ENCODE measurements at places on chromosomes 6 and 20.

DNA sequence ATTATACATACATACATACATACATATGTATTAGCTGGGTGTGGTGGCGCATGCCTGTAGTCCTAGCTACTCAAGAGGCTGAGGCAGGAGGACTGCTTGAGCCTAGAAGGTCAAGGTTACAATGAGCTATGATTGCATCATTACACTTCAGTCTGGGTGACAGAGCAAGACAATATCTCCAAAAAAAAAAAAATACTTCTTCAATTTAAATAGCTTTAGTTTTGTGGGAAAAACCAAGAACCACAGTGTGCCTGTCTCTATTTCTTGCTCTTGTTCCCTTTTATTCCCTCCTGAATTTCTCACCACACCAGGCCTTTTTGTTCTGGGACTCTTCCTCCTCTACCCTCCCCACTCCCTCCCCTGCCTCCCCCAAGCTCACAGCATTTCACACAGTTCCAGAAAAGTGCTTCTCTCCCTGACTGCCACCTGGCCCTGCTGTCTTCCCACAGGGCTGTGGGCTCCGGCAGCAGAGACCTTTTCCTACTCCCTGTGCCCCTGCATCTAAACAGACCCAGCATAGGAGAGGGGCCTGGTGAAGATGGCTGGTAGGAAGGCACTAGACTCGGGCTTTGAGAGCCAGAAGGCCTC is 1.3 kb downstream of the C20orf203 start:
- DNase-seq, result no peak

- no peak for DNase-seq
These were observed 50.8 kb upstream of the MYLIP start for GRCh38 chr6:16078064-16078463.

- DNase-seq, result no peak
These were observed 14.8 kb upstream of the PCK1 start for GRCh38 chr20:57545927-57546662.

GRCh38 chr6:33344701-33345697 is 27.5 kb upstream of the ZBTB22 start:
- DNase-seq, result no peak

GRCh38 chr20:35917077-35917476 is 37.2 kb downstream of the SCAND1 start:
- no peak for DNase-seq

DNA sequence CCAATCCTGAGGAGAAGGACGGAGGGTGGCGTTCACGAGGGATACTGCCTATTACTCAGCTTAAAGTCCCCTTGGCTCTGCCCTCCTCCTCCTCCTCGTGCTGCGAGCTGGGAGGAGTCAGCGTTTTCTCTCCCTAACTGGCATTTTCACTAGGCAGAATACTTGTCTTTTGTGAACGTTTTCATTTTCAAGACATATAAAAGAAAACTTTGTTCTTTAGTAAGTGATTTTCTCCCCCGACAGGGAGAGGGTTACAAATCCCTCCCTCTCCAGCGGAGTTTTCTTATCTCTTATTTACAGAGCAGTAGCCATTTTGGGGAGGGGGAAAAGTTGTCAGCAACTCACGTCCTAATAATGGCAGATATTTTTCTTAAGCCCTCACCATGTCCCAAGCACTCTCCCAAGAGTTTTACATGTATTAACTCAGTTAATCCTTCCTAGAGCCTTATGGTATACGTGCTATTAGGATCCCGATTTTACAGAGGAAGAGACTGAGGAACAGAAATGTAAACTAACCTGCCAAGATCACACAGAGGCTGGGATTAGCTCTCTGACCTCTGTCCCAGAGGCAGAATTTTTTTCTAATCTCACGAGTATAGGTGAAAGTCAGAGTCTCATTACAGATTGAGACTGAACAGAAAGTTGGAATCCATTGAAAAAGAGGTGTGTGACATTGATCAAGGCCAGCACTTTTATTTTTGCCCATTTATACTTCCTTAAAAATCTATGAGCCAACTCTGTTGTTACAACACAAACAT is 30.0 kb upstream of the ZNF217 start:
- DNase-seq, result no peak

GRCh38 chr20:58381627-58382026 is 7.4 kb upstream of the VAPB start:
- no peak for DNase-seq

DNA sequence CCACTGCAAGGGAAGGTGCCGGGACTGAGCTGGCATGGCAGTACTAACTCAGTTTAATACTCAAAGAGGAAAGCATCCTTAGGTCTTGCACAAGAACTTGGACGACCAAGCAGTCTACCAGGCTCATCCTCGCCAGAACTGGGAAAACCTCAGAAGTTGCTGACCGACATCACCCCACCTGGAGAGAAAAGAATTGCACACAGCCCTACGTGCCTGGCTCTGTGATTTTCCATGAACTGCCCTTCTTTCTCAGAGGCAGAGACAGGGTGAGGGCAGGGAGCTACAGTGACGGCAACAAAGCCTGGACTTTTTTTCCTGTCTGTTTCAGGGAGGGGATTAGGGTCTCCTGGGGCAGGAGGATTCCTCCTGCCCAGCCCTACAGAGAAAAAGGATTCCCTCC is 8.0 kb downstream of the JAG1 start:
- no peak for DNase-seq

- peak; percentile 99 for DNase-seq
These were observed at the start of the genes MRPL14 and TMEM63B for GRCh38 chr6:44127186-44128019. MRPL14 (minus strand) TSS chr6:44127452; CDS start chr6:44116611, 10,841 bp downstream. TMEM63B (plus strand) TSS chr6:44127554; CDS start chr6:44134585, 7,031 bp downstream.

DNA sequence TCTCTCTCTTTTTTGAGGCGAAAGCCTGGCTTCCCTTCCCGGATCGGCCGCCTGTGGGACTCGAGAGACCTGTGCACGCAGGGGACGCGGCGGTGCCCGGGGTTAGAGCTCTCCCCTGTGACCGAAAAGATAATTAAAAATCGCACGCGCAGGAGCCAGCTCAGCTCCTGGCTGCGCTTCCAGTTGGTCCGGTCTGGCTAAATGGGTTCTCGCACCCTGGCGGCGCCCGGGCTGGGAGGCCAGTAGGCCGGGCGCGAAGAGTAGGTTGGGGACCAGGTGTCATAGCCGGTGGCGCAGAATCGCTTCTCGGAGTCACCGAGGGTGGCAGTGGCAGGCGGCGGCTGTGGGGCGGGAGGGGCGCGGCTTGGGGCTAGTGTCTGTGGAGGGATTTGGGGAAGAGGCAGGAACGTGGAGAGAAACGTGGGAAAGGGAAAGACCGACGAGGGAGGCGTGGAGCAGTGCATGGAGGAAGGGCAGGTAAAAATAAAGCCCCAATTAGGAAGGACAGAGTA is 41.9 kb upstream of the SUPT3H start:
- no peak for DNase-seq

DNA sequence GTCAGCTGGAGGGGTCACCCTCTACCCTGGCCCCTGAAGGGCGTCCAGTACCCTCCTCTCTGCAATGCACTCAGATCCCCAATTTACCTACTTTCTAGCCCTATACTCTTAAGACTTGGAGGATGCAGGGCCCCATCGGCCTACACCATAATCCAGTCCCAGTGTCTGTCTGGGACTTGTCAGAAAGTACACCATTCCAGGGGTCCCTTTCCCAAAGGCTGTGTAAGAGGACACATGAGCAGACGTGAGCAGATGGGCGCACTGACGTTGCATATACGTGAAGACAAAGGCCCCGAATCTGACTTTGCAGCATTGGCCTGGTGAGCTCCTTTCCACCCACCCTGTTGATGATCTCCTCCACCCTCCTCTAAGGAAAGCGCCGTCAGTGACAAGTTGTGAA is 20.9 kb upstream of the SMOC2 start:
- DNase-seq, result no peak

- no peak for DNase-seq
These were observed 144.0 kb upstream of the TSHZ2 start for GRCh38 chr20:52828199-52828598.

- DNase-seq, result peak; percentile 23
These were observed 746 bp downstream of the BACH2 start for GRCh38 chr6:90295854-90296340.

- DNase-seq, result no peak
These were observed 104.2 kb downstream of the TFAP2B start for GRCh38 chr6:50922579-50923525.
